ENCODE measurements at places on chromosomes 4 and X. TPM values are rescaled to one million over a fixed set of nuclear protein-coding genes. Genes with fewer than 3 reads are reported as not detected.

DNA sequence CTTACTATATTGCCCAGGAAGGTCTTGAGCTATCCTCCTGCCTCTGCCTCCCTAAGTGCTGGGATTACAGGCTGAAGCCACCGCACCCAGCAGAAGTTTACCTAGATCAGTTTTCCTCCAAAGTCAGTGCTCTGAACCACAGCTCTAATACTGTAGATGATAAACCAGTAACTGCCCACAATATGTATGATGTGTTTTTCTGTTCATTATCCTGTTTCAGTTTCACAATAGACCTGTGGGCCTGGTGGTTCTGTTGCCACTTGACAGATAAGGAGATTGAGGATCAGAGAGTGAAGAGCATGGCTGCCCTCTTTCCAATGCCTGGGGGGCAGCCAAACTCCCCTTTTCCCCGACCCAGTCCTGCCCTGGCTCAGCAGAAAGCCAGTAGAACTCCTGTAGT, 87.0 kb downstream of the EFNB1 start:
- DNase-seq = no peak

- no peak for DNase-seq
Observed at GRCh38 chrX:39176105-39176504, 374.8 kb downstream of the MID1IP1 start.

DNA sequence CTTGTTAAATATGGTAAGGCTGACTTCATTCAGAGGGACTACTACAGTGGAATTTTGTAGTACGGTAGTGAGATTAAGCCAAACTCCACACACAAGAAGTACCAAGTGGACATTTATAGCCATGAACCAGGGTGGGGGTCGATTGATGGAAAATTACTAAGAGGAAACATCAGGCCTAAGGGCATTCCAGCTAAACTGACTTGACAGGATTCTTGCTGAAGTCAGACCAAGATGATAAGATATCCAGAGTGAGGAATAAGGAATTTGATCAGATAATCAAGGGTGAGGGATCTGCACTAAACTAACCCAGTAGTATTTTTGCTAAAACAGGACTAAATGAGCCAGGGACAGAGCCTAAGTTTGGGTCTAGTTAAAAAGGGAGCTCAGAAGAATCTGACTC, 597.5 kb downstream of the RPA4 start:
- no peak for DNase-seq

DNA sequence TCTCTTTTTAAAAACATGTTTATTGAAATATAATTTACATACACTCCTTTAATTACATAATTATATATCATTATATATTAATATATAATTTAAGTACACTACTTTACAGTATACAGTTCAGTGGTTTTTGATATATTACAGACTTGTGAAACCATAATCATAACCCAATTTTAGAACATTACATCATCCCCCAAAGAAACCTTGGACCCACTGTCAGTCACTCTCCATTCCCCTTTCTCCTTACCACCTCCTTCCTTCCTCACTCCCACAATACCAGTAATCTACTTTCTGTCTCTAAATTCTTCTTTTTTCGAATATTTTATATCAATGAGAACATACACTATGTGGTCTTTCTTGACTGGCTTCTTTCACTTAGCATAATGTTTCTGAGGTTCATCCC, 17.9 kb upstream of the EXOSC9 start:
- no peak for DNase-seq

DNA sequence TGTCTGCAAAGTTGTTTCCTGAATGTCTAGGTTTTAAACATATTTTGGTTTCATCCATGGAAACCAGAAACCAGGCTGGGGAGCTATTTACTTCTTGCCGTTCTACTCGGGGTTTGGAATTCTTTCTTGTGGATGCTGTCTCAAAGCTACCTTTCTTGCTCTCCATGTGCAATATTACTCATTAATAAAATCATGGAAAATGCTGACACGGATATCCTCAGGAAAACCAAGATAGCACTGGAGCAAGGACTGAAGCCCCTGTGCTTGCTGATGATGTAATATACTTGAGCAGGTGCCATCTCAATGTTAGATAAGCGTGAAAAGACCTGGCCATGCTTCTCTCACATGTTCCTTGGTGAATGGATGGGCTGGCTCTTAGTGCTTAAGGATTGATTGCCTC, 41.5 kb upstream of the HPF1 start:
- no peak for DNase-seq

GRCh38 chr4:80134936-80135701, 62.1 kb upstream of the ANTXR2 start:
- no peak for DNase-seq

DNA sequence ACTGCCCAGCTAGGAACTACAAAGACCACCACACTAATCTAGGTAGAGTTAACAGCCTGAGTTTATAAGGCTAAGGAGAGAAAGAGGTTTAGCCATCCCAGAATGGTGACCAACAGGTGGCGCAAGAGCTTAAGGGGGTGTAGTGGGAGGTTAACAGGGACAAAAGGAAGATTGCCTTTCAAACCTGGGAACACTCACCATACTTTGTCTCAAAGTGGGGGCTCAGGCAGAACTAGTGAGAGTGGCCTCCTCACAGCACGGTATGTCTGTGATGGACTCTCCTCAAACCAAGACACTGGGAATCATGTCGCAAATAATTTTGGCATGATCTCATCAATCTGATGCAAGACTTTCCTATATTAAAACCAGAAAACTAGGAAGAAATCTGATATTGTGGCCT, 23.4 kb downstream of the CCNI start:
- DNase-seq = no peak

- DNase-seq = no peak
Observed at GRCh38 chrX:119375561-119375960, 23.6 kb upstream of the SLC25A43 start.

DNA sequence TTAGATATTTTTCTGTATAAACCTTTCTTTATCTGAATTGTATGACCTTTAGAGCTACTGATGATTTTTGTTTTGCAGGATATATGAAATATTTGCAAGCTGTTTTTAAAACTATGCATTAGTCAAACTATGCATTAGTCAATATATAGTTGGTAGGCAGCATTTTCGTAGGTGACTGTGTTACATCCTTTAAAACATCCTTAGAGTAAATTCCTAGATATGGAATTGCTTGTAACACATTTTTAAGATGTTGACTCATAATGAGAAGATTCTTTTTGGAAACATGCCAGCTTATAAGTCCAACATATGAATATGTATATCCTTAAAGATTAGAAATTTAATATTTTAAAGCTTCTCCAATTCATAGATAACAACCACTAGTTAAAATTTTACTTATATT, 1768.5 kb downstream of the PCDH7 start:
- no peak for DNase-seq

GRCh38 chr4:2812612-2813354, 19.9 kb downstream of the SH3BP2 start:
- DNase-seq = no peak

DNA sequence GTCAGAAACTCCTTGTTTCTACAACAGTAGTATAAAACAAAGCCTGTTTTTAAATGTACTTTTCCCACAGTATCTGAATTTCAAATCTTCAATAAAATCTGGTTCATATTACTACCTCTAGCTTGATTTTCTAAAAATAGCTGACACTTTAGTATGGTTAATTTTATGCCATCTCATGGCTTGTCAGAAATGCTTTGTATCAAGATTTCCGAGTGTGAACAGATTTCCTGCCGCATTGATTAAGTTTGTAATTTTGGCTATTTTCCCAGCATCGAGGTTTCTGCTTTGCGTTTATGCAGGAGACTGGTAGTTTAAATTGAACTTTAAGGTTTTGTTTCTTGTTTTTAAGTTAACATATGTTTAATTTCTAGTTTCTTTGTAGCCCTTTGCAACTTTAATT, 44.2 kb downstream of the CLCN3 start:
- DNase-seq = no peak

The PDZD11 gene
- 45.2 TPM for polyA plus RNA-seq

The TKTL2 gene
- not detected for polyA plus RNA-seq

The TACR3 gene
- 5.8 TPM for polyA plus RNA-seq

The IL2 gene
- not detected for polyA plus RNA-seq

The CT45A6 gene
- not detected for polyA plus RNA-seq

The SLC2A9 gene
- 4.5 TPM for polyA plus RNA-seq

The FAM241A gene
- polyA plus RNA-seq = 4.1 TPM

The TAF7L gene
- polyA plus RNA-seq = 0.21 TPM
